ENCODE measurements at places on chromosomes 5 and 9. TPM values are rescaled to one million over a fixed set of nuclear protein-coding genes. Genes with fewer than 3 reads are reported as not detected.

The SH3GL2 gene
- total RNA-seq, result not detected

The HSPB3 gene
- total RNA-seq, result not detected

The IL9 gene
- not detected for total RNA-seq

The DBH gene
- not detected for total RNA-seq

The ARL14EPL gene
- total RNA-seq, result not detected

The CCDC152 gene
- total RNA-seq, result 3.2 TPM

The TPPP gene
- total RNA-seq, result 12.9 TPM

The GMCL2 gene
- not detected for total RNA-seq

The NSG2 gene
- total RNA-seq, result not detected

The DMAC1 gene
- 8.1 TPM for total RNA-seq

The STC2 gene
- 0.27 TPM for total RNA-seq

The MROH2B gene
- total RNA-seq, result not detected

The MARCHF11 gene
- total RNA-seq, result not detected

The SPATA31A3 gene
- not detected for total RNA-seq

The PAPPA gene
- total RNA-seq, result under 0.01 TPM

The SGCD gene
- under 0.01 TPM for total RNA-seq

The IFNA13 gene
- not detected for total RNA-seq

The EPB41L4B gene
- not detected for total RNA-seq

The SUSD1 gene
- 27.2 TPM for total RNA-seq

The FRMD3 gene
- 0.27 TPM for total RNA-seq

The CRB2 gene
- total RNA-seq, result under 0.01 TPM

The TRPM3 gene
- under 0.01 TPM for total RNA-seq

The PIP5K1B gene
- 12.4 TPM for total RNA-seq

The PCDHB4 gene
- under 0.01 TPM for total RNA-seq

The GFPT2 gene
- under 0.01 TPM for total RNA-seq

Data from hematopoietic multipotent progenitor cell (in vitro differentiated cells).